ENCODE measurements at places on chromosomes 11 and 22.
A peak's percentile ranks its signal among the peaks of the same experiment; 100 is the strongest.

- DNase-seq: no peak
Measured at GRCh38 chr11:96095884-96096303, 172.0 kb upstream of the MTMR2 start.

- DNase-seq: no peak
Measured at GRCh38 chr11:120719348-120719747, 207.8 kb downstream of the GRIK4 start.

DNA sequence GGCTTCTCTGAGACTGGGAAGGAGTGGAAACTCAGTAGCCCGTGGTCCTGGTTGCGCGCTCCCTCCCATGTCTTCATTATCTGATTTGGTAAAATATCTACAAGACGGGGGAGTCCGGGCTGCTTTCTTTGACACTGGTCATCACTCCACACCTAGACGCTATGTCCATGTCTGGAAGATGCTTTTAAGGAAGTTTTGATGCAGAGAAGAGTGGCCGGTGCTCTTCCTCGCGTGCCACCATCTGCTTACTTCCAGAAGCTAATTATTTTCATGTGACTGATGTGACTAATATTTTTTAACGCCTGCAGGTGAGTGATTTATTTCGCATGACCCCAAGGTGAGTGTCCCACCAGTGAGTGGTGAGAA lies 339 bp upstream of the TRIM21 start:
- DNase-seq: no peak

DNA sequence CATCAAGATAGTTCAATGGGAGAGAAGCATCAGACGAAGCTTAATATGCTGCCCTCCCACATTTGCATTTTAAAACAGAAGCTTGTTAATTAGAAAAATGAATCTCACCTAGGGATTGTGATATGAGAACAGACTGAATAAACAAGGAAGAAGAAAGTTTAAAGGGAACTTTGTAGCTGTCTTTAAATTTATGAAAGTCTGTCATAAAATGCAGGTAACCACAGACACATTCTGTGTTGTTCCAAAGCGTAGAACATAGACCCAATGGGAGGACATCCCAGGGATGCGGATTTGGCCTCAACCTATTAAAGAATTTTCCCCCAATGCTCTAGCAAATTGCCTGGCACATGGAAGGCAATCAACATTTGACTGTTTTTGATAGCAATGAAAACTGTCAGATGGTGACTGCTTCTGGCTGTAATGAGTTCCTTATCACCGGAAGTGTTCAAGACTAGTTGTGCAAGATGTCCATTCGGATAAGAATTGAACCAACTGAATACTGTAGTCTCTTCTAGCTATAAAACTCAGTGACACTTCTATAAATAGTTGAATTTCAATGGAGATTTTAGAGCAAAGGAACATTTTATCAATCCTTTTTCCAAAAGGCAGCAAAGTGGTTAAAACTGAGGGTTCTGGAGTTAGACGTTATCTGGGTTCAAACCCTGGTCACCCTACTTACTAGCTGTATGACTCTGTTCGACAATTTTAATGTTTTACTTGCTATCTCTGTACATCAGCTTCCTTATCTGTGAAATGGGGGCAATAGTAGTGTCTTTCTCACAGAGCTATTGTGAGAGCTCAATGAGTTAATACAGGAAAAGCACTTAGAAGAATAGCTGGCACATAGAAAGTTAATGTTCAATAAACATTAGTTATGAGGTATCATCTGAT lies 64.9 kb downstream of the LIF start:
- DNase-seq: no peak

DNA sequence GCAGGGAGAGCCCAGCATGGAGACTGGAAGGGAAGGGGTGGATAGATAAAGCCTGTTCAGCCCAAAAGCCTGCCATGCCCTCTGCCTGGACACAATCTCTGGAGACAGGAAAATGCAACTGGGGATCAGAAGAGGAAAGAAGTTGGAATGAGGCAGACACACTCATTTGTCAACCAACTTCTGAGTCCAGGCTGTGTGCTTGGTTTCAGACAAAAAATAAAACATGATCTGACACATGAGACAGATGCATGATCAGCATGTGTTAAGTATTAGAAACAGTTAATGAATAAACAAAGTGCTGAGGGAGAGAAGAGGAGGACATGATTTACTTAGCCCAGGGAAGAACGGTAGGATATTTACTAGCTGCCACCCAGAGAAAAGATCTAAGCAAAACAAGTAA lies 839 bp downstream of the LRRN4CL start:
- DNase-seq: no peak

DNA sequence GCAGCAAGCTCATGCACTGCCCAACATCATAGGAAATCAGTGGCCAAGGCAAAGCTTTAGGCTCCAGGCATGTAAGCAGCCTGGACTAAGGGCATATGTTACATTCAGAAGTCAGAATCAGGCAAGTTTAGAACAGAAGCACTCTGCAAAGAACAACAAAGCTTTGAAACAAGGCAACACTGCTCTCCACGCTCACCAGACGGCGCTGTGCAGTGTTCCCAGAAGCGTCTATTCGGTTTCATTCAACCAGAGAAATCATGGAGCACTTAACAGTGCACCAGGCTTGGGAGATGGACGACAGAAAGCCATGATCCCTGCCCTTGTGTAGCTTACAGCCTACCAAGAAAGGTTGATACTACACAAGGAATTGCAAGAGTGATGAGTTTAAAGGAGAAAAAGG lies 555.8 kb downstream of the BUD13 start:
- peak; percentile 26 for DNase-seq

- DNase-seq: no peak
Measured at GRCh38 chr11:117805045-117805444, 8.0 kb upstream of the DSCAML1 start.

- peak; percentile 85 for DNase-seq
Measured at GRCh38 chr11:35145271-35145670, 6.3 kb downstream of the CD44 start.

- no peak for DNase-seq
Measured at GRCh38 chr11:45056529-45056928, 89.9 kb upstream of the PRDM11 start.

DNA sequence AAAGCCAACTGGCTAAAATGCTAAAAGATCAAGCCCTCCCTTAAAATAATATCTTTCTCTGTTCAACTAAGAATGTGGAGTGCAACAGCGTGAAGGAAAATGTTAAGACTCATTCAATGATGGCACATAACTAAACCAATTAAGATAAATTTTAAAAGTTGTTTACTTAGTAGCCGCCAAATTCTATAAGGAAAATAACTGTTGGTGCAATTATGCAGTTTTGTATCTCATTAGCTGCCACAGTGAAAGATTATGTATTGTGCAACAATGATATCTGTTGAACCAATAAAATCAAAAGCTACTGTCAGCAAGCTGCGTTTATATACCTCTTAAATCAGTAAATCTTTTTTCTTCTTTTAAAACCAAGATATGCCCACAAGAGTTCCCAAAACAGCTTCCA lies 55.5 kb downstream of the SIK3 start:
- DNase-seq: no peak

GRCh38 chr11:68998390-68998911 lies 14.6 kb downstream of the MRGPRF start:
- DNase-seq: no peak

DNA sequence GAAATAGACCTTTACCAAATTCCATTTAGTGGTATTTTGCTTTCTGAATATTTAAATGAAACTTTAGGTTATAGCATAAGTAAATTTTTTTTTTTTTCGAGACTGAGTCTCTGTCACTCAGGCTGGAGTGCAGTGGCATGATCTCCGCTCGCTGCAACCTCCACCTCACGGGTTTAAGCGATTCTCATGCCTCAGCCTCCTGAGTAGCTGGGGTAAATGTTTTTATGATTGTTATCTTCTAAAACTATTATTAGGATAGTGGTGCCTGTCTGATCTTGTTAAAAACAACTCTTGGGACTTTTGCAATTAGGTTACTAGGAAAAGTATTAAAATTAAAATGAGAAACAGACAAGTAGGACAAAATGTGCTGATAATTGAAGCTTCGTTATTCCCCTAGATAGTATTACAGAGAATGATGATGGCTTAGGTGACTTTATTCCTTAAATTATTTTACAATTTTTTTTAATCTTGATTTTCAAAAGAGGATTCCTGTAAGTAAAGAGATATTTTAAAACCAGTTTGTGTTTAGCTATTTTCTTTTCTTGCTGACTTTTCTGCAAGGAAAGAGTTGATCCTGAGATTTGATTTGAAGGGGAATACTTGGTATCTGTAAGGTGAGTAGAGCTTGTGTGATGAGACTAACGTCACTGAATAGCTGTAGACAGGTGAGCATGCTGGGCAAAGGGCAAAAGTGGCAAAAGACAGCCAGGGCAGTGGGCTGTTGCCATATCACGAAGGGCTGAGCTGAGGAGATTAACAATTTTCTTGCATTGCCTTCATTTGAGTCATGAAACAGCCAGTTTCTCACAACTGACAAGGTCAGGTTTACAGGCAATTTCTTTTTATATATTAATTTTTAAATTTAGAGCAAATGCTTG lies 20.8 kb downstream of the CRKL start:
- no peak for DNase-seq

GRCh38 chr11:59173080-59173963 lies 1.4 kb downstream of the DTX4 start:
- peak; percentile 21 for DNase-seq

DNA sequence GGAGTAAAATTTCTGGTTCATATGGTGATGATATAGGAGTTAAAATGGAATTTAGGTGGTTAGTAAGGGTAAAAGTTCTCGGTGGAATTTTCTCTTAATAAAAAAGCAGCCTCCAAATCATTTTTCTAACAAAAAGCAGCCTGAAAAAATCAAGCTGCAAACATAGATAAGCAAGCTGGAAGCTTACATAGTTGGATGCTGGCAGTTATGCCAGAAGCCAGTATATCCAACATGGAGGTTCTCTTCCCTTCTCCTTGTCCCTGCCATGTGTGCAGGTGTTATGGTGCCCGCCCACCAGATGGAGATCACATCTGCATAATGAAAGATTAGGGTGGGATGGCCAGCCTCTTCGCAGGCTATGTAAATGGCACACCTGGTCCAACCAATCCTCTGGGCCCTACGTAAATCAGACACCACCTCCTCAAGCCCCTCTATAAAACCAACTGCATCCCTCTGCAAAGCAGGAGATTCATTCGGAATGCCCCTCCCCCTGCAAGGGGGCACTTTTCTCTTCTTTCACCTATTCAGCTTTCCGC lies 22.4 kb downstream of the PIWIL3 start:
- DNase-seq: no peak

DNA sequence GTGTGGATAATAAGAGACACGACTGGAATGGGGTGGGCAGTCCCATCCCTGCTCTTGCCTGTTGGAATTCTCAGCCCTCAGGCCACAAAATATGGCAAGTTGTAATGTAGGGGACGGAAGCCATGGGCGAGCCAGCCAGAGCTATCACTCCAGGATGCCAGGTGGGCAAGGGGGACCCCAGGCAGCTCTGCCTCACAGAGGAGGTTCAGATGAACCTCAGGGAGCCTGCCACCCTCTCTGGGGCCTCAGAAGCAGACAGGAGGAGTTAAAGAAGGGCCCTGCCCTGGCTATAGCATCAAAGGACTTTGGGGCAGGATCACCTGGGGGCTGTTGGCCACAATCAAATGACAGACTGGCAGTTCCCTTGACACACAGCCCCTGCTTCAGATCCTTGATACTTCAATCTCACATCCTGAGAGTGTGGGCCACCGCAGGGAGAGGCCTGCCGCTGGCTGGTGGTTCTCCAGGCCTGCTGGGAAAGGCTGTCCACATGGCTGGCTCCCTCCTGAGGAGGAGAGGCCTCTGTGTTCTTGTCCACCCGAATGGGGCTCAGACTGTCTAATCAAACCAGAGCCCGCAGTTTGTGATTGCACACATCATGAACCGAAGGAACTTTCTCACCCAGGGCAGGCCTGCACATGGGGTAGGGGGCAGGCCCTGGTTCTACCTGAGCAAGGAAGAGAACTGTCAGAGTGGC lies 31.4 kb downstream of the IGLL1 start:
- DNase-seq: peak; percentile 0

GRCh38 chr22:47067911-47068625 lies 305.6 kb downstream of the TBC1D22A start:
- no peak for DNase-seq

DNA sequence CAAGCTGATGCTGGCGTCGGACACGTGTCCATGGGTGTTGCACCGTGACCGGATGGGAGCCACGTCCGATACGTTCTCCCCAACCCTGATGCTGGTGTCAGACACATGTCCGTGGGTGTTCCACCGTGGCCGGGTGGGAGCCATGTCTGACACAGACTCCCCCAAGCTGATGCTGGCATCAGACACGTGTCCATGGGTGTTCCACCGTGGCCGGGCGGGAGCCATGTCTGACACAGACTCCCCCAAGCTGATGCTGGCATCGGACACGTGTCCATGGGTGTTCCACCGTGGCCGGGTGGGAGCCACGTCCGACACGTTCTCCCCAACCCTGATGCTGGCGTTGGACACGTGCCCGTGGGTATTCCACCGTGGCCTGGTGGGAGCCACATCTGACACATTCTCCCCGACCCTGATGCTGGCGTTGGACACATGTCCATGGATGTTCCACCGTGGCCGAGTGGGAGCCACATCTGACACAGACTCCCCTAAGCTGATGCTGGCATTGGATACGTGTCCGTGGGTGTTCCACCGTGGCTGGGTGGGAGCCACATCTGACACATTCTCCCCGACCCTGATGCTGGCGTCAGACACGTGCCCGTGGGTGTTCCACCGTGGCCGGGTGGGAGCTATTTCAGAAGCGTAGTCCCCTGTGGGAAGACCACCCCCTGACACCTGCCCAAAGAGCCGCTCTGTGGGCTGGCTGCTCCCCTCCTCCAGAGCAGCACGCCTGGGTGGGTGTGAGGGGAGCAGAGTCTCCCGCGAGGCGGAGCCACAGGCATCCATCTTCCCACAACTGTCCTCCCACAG lies 20.0 kb downstream of the SELENOO start:
- no peak for DNase-seq

GRCh38 chr22:47164514-47165337 lies 402.3 kb downstream of the TBC1D22A start:
- no peak for DNase-seq

DNA sequence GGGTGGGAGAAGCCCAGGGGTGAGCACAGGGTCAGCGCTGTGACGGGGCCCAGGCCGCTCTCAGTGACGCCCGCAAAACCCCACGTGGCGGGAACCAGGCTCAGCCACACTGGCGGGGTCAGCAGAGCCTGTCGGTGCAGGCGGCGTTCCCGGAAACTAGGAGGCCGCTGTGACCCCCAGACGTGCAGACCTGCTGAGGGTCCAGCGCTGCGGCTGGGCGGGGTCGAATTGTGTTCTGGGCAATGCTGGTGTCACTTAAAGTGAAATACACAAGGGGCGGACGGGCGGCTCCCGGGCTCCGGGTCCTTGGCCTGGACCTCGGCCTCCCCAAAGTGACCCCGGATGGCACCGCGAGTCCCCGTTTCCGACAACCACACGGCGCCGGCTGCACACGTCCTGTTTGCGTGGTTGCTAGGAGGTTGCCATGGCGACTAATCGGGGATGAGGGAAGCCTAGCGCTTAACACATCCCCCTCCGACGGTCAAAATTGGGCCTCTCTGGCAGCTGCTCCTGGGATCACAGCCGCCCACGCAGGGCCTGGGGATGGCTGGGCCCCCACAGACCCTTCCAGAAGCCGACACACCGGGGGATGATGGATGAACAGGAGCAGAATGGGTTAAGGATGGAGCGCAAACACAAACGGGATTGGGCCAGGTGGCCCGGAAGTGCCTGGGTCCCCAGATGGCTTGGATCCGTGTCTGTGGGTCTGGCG lies 81.7 kb upstream of the PRR5 start:
- peak; percentile 88 for DNase-seq

- no peak for DNase-seq
Measured at GRCh38 chr11:122633219-122633829, 22.2 kb upstream of the UBASH3B start.
